ENCODE measurements at places on chromosomes 1 and 21.

DNA sequence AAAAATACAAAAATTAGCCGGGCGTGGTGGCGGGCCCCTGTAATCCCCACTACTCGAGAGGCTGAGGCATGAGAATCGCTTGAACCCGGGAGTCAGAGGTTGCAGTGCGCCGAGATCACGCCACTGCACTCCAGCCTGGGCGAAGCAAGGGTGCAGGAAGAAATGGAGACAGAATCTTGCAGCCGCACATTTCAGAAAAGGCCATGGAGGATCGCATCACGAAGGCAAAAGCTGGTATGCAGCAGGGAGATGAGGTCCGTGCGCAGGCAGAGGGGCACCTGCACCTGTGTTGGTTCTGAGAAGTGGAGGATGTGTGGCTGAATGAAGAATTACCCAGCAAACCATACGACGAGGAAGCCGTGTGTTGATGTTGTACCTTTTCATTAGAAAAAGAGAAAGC, 53.0 kb upstream of the ABCG1 start:
- H3K27ac ChIP-seq = no peak overlapping the region
- no peak overlapping the region for H3K4me3 ChIP-seq
- no peaks in the 10 kb centered on the region for H3K27me3 ChIP-seq
- no peak for DNase-seq
- H3K4me1 ChIP-seq = peaks cover 11% of the 10 kb centered on the region

DNA sequence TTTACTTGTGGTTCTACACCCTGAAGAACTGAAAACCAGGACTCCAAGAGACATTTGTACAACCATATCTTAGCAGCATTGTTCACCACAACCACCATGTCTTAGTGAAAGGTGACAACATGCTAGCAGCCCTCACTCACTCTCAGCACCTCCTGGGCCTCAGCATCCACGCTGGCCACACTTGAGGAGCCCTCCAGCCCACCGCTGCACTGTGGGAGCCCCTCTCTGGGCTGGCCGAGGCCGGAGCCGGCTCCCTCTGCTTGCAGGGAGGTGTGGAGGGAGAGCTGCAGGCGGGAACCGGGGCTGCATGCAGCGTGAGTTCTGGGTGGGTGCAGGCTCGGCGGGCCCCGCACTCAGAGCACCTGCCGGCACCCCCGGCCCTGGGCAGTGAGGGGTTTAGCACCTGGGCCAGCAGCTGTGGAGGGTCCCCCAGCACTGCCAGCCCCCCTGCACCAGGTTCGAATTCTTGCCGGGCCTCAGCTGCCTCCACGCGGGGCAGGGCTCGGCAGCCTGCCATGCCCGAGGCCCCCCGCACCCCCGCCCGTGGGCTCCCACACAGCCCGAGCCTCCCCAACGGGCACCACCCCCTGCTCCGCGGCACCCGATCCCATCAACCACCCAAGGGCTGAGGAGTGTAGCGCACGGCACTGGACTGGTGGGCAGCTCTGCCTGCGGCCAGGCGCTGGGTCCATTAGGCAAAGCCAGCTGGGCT, 9.2 kb downstream of the C1orf159 start:
- H3K4me3 ChIP-seq = no peak overlapping the region
- no peaks in the 10 kb centered on the region for H3K36me3 ChIP-seq
- no peaks in the 10 kb centered on the region for H3K27me3 ChIP-seq
- no peak for DNase-seq
- peaks cover 8% of the 10 kb centered on the region for H3K4me1 ChIP-seq
- no peak overlapping the region for H3K27ac ChIP-seq

GRCh38 chr1:16614361-16615252, 1.2 kb upstream of the NBPF1 start:
- no peaks in the 10 kb centered on the region for H3K27me3 ChIP-seq
- H3K4me1 ChIP-seq = peaks cover 18% of the 10 kb centered on the region
- H3K4me3 ChIP-seq = no peak overlapping the region
- DNase-seq = no peak

DNA sequence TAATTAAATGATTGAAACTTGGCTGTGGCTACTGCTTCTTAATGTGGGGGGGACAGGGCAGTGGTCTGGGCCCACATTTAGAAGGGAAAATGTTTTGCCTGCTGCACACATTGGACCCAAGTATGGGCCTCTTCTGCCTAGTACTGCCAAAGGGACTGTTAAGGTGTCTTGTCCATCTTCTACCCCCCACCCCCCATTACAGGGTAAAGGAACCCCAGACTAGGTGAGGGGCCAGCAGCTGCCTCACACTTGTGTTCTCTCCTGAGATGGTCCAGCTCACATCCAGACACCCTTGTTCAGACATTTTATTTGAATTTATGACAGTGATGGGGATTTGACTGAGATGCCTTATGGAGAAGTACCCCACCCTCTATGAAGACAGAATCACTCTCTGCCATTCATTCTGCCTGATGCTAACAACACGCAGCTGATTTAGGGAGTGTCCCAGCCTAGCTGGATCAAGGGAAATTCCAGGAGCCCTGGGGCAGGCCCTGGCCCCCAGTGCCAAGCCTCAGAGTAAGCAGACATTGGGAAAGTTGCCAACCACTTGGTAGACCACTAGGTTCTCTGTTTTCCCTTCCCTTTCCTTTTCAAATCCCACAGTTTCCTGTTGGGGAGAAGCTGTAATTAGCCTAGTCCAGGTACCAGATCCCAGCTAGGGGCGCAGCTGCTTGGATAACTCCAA, 42.1 kb downstream of the YARS1 start:
- H3K4me3 ChIP-seq = no peak overlapping the region
- no peaks in the 10 kb centered on the region for H3K27me3 ChIP-seq
- H3K4me1 ChIP-seq = no peaks in the 10 kb centered on the region
- peaks cover 28% of the 10 kb centered on the region for H3K36me3 ChIP-seq
- H3K27ac ChIP-seq = no peak overlapping the region
- DNase-seq = no peak

DNA sequence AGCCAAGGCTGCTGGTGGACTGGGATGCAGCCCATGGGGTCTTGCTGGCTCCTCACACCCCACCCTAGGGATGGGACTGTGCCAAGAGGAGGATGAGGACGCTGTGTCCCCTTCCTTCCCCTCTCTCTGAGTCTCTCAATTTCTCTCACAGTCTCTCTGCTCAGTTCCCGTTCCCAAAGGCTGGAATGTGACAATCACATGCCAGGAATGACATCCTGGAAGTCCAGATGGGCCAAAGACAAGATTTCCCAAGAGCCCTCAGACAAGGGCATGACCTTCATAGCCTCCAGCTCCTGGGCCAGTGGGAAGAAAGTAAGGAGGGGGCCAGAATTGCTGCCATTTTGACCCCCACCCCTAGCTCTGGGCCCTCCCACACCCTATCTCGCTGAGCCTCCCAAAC, 7.6 kb upstream of the CDCP2 start:
- DNase-seq = no peak
- H3K4me3 ChIP-seq = no peak overlapping the region
- H3K36me3 ChIP-seq = no peaks in the 10 kb centered on the region
- H3K27ac ChIP-seq = no peak overlapping the region

GRCh38 chr1:158124034-158124433, 56.7 kb upstream of the CD1D start:
- no peaks in the 10 kb centered on the region for H3K4me1 ChIP-seq
- DNase-seq = no peak
- H3K27ac ChIP-seq = no peak overlapping the region
- no peaks in the 10 kb centered on the region for H3K36me3 ChIP-seq
- H3K4me3 ChIP-seq = no peak overlapping the region
- H3K27me3 ChIP-seq = no peaks in the 10 kb centered on the region

DNA sequence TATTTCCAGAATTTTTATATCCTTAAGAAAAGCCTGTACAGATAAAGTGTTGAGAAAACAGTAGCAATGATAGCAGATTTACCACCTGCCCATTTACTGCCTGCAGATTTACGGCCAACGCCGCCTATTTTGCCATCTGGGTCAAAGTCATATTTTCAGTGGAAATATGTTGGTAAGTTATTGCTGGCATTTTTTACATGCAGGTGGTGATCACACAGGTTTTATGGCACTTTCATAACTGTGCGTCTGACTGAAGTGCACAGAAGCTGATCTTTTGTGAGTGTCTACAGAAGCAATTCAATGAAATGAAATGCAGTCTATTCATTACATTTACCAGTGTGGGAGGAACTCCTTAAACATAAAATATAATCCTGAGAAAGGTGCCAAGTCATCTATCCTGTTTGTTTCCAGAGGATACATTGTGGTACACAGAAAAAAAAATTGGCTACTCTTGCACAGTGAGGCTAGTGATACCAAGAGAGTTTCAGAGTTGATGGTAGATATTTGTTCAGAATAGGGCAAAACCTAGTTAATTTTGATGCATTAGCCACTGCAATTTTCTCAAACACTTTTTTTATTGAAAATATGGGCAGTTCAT, 458.5 kb downstream of the NEGR1 start:
- no peaks in the 10 kb centered on the region for H3K36me3 ChIP-seq
- H3K27me3 ChIP-seq = no peaks in the 10 kb centered on the region

Measured in effector memory CD4-positive, alpha-beta T cell (primary cell).